ENCODE measurements at places on chromosomes 2 and 18.

GRCh38 chr2:240427729-240428128 is 7.7 kb upstream of the GPC1 start:
- DNase-seq = peak; percentile 46

- DNase-seq = no peak
Measured at GRCh38 chr2:44077942-44078511, 82.2 kb upstream of the LRPPRC start.

- DNase-seq = no peak
Measured at GRCh38 chr2:2714408-2714807, 383.3 kb upstream of the MYT1L start.

- DNase-seq = no peak
Measured at GRCh38 chr2:74975016-74975415, 16.6 kb downstream of the POLE4 start.

DNA sequence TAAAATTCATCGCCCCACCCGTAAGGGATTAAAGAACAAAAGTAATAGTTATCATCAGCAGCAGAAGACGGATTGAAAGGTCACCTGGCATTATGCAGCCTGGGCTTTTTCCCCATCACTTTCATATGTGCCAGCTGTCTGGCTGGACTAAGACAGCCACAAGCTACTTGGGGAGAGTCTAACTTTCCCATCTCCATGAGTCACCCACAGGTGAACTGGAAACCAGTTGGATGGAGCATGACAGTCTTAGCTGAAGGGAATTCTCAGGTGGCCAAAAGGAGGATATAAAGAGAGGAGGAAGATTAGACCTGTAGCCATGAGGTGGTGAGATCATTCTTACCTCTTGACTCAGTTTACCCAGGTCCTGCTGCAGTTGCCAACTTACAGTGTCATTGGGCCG is 7.0 kb upstream of the FAM178B start:
- no peak for DNase-seq

DNA sequence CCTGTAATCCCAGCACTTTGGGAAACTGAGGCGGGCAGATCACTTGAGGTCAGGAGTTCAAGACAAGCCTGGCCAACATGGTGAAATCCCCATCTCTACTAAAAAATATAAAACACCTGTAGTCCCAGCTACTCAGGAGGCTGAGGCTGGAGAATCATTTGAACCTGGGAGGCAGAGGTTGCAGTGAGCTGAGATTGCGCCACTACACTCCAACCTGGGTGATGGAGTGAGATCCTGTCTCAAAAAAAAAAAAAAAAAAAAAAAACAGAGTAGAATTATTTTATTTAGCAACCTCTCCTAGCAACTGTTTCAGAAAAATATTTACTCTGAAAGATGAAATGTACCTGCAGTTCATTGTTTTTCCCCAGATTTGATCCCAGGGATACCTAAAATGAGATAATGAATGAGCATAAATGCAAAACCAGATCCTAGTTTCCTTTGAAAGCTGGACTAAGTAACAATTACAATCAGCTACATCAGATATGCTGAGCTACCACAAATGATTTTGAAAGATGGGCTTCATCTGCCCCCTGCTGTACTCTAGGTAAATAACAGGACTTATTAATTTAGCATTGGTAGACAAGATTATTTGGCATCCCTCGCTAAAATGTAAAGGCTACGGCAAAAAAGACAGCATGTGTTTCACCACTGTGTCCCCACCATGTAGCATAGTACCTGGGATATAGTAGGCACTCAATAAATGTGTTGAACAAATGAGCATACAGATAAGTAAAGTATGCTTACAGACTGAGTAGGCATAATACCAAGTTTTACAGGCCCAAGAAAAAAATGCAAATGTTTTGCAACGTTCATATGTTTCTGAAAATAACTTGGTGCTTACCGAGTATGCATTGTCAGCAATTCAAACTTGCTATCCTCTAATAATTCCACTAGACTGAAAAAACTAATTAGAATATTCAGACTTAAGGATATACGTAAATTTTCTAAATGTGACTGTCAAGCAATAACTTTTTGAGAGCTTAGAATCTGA is 102.5 kb downstream of the ATL2 start:
- DNase-seq = no peak

GRCh38 chr2:18860179-18860578 is 270.8 kb upstream of the NT5C1B start:
- DNase-seq = no peak

GRCh38 chr18:29160170-29160569 is 983.2 kb upstream of the CDH2 start:
- no peak for DNase-seq

DNA sequence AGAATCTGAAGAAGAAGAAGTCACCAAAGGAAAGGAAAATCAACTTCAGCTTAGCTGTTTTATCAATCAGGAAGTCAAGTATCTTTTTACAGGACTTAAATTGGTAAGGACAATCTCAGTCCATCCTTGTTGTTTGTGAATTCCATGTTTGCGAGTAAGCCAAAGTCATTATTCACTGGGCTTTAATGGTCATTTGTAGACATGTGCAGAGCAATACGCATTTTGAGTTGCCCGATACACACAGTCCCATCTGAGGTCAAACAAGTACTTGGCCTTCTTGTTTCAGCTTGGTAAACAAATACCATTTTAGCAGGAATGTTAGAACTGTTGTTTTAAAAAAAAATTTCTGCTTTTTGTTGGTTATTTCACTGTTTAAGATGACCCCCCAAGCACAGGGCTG is 40.9 kb downstream of the USP14 start:
- no peak for DNase-seq

DNA sequence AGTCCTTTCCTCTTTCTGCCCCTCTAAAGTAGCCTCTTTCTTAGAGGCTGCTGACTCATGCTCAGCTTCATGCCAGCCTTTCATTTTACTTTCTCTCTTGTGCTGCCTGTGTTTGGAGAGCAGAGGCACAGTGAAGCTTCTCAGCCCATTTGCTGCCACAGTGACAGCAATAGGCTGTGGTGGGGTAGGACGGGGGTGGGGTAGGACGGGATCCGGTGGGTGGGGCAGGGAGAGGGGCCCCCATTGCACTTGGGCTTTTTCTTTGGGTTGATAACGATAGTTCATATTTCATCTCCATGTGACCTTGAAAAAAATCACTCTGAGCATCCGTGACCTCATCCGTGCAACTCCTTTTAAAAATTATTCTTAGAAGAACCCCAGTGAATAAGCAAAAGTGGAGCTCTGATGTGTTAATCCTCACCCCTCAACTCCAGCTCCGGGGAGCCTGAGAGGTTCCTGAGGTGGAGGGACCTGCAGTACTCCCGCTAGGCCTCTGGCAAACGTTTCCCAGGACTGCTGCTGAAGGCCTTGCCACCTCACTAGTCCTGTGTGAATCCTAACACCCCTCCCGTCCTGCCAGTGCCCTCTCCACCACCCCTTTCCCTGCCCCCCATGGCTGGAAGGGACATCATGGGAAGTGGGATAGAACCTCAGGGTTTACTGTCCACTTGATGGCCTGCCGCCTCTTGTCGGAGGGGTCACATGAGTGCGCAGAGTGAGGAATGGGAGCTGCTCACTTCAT is 70.8 kb downstream of the INPP4A start:
- DNase-seq = no peak

DNA sequence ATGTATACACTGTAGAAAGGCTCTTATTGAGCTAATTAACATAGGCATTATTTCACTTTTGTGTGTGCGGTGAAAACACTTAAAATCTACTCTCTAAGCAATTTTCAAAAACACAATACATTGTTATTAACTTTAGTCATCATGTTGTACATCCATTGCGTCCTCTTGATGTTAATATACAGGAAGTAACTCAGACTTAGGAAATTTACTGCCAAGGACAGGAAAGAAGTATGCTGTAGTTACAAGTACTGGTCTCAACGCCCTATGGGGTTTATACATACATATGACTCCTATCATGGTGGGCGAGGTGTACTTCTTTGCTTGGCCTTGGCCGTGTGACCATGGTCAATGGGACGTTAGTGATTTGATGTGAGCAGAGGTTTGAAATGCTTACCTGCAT is 15.5 kb downstream of the SCTR start:
- DNase-seq = no peak

DNA sequence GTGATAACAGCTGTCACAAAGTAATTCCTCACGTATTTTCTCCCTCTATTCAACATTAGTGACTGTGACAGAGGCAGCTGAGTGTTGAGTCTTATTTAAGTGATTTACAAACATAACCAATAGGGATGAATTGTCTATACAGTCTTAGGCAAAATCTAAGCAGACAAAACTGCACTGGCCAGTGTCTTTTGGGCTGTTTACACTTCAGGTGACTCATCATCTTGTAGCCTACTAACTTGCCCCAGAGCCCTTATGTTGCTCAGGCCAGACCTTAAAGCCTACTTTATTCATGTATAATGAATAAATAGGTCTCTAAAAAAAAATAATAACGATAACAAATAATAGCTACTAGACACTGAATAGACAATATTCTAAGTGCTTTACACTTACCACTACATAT is 17.2 kb downstream of the THOC1 start:
- DNase-seq = no peak

- DNase-seq = peak; percentile 51
Measured at GRCh38 chr2:127084611-127085316, 22.2 kb downstream of the BIN1 start.

DNA sequence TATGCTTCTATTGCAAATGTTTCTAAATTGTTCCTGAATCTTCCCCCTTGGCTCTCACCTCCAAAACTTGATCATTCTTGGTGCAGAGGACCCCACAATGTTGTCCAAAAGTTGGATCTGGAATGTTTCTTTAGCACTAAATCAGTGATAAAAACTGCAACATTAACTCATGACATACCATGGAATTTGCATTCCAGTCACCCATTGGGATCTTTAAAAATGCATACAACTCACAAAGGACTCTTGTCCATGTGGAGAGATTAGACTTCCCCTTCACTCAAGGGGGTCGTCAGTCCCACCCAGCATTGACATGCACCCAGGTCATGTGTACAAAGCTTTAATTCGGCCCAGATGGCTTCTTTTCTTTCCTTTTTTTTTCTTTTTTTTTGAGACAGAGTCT is 169.3 kb downstream of the SETBP1 start:
- no peak for DNase-seq

DNA sequence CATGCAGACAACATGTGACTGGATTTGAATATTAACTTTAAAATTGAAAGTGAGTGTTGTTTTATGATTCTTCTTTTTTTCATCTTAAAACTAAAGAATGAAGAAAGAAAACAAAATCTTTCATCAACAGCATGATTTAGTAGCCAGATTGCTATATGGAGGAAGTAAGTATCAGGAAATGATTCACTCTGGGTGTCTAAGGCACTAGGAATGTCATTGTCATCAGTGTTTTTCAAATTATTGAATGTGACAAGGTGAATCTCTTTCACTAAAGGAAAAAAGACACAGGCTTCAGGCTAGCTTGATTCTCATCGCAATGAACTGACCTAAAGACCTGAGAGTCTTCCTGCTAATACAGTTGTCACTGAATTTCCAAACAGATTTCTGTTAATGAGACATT is 430.1 kb downstream of the FBXO15 start:
- no peak for DNase-seq

DNA sequence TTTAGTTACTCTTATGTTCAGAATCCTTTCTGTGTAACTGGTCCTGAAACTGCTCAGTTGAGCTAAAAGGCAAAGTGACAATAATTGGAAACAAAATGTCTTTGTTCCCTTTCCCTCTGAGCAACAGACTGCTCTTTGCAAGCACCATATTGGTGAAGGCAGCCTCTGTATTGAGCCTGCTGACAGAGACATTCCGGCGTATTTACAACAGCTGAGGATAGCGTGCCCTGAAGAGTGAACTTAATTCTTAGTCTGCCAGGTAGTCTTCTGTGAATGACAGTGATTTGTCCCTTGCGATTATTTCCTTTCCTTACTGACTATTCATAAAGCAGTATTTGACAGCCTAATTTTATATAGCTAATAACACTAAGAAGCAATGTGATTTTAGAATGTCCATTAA is 239.1 kb downstream of the CPS1 start:
- DNase-seq = no peak

- no peak for DNase-seq
Measured at GRCh38 chr2:226475650-226476049, 324.0 kb downstream of the IRS1 start.

GRCh38 chr2:144111437-144111836 is 408.5 kb downstream of the ZEB2 start:
- no peak for DNase-seq

DNA sequence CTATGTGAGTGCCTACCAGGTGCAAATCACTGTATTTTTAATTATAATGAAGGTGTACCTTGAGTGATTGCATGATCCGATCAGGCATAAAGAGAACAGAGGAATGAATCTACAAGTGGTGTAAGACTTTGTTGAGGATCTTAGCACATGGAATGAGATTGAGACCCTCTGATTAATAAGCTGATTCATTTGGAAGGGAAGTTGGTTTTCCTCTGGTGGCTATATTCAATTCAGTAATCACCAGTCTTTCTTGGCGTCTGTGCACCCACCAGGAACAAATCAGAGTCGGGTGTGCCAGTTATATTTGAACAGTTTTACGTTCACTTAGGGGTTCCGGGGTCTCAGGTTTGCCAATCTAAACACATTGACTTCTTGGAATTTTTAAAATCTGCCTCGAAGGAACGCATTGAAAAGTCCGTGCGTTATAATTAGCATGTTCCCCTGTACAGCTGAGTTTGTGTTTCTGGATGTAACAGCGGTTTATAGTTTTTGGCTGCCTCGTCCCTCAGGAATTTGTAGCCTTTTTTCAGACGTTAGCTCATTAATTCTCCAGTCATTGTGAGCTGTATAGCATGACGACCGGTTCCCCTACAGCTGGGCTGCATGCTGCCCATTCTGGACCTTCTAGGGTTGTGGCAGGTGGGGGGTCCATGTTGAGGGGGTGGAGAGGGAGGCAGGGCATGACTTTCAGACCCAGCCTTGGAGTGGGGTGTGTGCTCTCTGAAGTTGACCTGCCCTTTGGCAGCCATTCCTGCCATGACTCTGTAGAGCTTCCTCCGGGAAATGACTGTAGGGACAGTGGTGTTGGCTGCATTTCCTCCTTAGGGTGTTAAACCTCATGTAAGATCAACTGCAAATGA is 20.3 kb downstream of the MYO1B start:
- DNase-seq = no peak

- no peak for DNase-seq
Measured at GRCh38 chr2:159124441-159124911, 156.0 kb downstream of the TANC1 start.

GRCh38 chr2:681312-681711 is 4.1 kb upstream of the TMEM18 start:
- DNase-seq = no peak

DNA sequence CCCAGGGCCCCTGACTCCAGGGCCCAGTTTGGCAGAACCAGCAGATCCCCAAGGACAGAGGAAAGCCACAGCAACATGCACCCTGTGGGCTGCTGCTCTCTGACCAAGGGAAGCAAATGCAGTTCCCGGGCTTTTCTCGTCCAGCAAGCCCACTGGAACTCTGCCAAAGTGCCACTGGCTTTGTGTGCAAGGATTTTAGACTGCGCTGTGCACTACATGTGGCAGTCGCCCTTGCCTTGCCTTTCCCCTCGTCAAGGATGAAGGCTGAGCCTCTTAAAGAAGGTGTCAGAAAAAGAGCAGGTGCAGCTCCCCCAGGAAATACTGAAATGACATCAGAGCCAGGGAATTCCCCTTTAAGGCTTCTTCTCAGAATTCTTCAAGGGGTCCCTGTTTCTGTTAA is 199.2 kb downstream of the TFCP2L1 start:
- no peak for DNase-seq

GRCh38 chr2:118668431-118669424 is 178.7 kb downstream of the EN1 start:
- no peak for DNase-seq
